Activated naive CD4-positive, alpha-beta T cell treated with anti-CD3 and anti-CD28 coated beads, Interleukin-2, amount 10 ng/mL, durations not matched to agents 5 hours and 36 hours (primary cell): ENCODE measurements at places on chromosomes 3 and 15. TPM values are rescaled to one million over a fixed set of nuclear protein-coding genes. Genes with fewer than 3 reads are reported as not detected.

The GLDN gene
- total RNA-seq, result not detected

The TRIM42 gene
- not detected for total RNA-seq

The C3orf49 gene
- total RNA-seq, result not detected

The PLSCR5 gene
- not detected for total RNA-seq

The WDR93 gene
- not detected for total RNA-seq

The GOLGA8S gene
- total RNA-seq, result 0.07 TPM

The SPSB4 gene
- total RNA-seq, result not detected

The C3orf22 gene
- not detected for total RNA-seq

The GCNT3 gene
- total RNA-seq, result not detected

The GOLGA6L7 gene
- total RNA-seq, result not detected

The PLSCR2 gene
- not detected for total RNA-seq

The MKRN2OS gene
- total RNA-seq, result not detected

The CCDC191 gene
- 4.0 TPM for total RNA-seq

The SERPINI2 gene
- not detected for total RNA-seq

The CCNL1 gene
- total RNA-seq, result 248 TPM

The LRRC31 gene
- not detected for total RNA-seq

The SGO1 gene
- total RNA-seq, result 28.7 TPM

The PLA1A gene
- not detected for total RNA-seq

The SLC6A1 gene
- total RNA-seq, result not detected

The GABRA5 gene
- total RNA-seq, result not detected

The ZNF774 gene
- 1.1 TPM for total RNA-seq

The ST6GAL1 gene
- total RNA-seq, result 153 TPM

The DNAJC19 gene
- total RNA-seq, result 33.2 TPM

The LRRIQ4 gene
- not detected for total RNA-seq

The CADM2 gene
- not detected for total RNA-seq

The LIPC gene
- 0.78 TPM for total RNA-seq
